ENCODE measurements at places on chromosomes 11 and 22. TPM values are rescaled to one million over a fixed set of nuclear protein-coding genes. Genes with fewer than 3 reads are reported as not detected.

- no peak for DNase-seq
These were observed 82.2 kb upstream of the SEPTIN5 start for GRCh38 chr22:19631899-19632667.

DNA sequence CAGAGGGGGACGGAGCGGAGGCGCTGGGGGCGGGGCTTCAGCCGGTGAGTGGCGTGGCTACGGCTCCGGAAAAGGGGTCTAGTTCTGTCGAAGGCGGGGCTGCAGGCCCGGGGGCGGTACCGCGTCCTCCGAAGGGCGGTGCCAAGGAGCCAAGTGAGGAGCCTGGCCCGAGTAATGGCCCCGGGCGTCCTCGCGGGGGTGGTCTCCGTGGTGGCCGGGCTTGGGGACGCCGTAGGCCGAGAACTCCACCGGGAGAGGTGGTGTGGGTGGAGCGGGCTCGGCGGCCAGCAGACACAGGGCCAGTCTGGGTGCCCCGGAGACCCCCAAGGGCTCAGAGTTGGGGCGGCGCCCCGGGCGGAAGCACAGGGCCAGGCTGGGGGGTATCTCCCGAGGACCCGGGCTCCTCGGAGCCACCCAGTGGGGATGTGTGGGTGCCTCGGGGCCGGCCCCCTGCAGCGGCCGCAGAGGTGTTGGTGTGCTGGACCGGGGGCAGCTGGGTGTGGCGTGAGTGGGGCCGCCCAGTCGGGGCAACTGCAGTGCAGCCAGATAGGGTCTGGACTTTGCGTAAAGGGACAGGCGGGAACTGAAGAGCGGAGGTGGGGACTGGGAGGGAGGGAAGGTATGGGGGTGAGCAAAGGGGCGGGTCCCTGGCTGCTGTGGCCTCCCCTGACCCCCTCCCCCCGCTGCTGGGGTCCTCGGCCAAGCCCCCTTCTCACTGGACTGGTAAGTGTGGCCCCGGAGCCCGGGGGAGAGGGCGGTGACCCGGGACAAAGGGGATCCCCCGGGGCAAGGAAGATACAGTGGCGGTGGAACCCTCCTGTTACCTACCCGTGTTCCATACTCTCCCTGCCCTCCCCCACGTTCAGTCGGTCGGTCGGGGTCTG is 838 bp downstream of the FKBP2 start:
- DNase-seq: peak; percentile 80

NCF4 gene
- not detected for total RNA-seq

- DNase-seq: no peak
These were observed 7.3 kb downstream of the USP47 start for GRCh38 chr11:11848891-11849746.

- DNase-seq: no peak
These were observed 100.0 kb upstream of the B3GAT1 start for GRCh38 chr11:134512061-134512460.

GRCh38 chr11:11427542-11427941 is 74.5 kb upstream of the CSNK2A3 start:
- no peak for DNase-seq

- no peak for DNase-seq
These were observed 86.8 kb downstream of the PRMT3 start for GRCh38 chr11:20474176-20474881.

- DNase-seq: no peak
These were observed 9.9 kb upstream of the AIFM3 start for GRCh38 chr22:20957102-20957682.

ENTHD1 gene
- total RNA-seq: not detected

OR4C12 gene
- not detected for total RNA-seq

GRCh38 chr11:69880826-69881445 is 61.7 kb upstream of the FGF3 start:
- DNase-seq: no peak

DNA sequence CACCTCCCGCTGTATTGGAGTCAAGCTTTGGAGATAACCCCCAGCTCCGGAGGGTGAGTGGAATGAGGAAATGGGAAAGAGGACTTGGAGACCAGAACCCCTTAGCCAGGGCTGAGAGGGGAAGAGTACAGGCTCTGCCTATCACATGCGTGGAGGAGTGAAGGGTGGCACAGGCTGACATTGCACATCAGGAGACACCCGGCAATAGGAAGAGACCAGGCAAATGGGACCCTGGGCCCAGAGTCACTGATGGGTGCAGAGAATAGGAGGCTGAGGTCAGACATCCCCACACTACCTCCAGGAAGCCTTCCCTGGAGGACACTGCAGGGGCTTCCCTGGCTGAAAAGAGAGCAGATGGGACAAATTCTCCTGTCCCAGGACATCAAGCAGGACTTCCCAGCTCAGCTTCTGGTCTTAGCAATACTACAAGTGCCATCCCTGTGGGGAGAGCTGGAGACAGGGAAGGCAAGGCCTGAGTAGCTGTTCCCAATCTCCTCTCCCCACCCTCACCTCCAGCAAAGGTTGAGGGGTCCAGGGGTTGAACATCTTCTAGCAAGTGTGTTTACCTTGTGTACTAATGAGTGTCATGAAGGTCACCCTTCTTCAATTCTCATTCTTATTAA is 160.7 kb downstream of the BUD13 start:
- no peak for DNase-seq

DNA sequence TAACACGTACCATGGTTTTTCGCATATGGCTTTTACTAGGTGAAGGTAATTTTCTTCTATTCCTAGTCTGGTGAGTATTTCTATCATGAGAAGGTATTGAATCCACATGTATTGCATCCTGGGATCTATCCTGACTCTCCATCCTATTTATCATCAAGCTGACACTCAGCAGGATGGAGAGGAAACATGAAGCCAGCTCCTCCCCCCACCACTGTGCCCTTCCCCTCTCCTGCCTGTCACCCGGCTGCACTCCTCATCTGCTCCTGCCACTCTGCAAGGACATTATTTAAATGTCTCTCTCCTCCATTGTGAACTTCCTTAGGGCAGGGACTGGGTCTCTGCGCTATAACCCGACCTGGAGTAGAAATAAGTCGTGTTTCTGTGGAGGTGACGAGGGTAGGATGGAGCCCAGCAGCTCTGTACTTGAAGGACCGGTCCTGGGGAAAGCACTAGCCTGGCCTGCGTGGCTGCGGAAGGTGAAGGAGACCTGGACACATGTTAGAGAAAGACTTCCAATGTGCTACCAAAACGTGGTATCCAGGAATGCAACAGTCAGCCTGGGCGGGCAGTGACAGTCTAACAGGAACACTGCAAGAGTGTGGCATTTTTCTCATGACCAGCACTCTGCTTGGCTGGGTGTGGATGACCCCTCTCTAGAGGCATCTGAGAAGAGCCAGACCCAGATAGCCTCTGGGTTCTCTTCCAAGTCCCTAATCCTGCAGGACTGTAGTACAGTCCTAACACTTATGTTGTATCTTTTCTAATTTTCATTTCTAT is 111.2 kb downstream of the MICAL3 start:
- DNase-seq: no peak

- no peak for DNase-seq
These were observed 64.0 kb upstream of the FIBIN start for GRCh38 chr11:26929806-26930517.

- no peak for DNase-seq
These were observed 17.0 kb downstream of the XRCC6 start for GRCh38 chr22:41638124-41638523.

- DNase-seq: peak; percentile 21
These were observed at the start of gene SAAL1 for GRCh38 chr11:18105802-18106574. Gene SAAL1 (minus strand): TSS chr11:18106082. CDS start chr11:18106041, 41 bp downstream.

RFPL2 gene
- not detected for total RNA-seq

MOV10L1 gene
- total RNA-seq: 0.21 TPM

- no peak for DNase-seq
These were observed 11.0 kb downstream of the MRGPRG start for GRCh38 chr11:3207526-3208189.

- no peak for DNase-seq
These were observed 6.8 kb upstream of the POLR3H start for GRCh38 chr22:41550952-41551491.

- no peak for DNase-seq
These were observed 2.8 kb downstream of the PHF21B start for GRCh38 chr22:45006964-45007390.

DNA sequence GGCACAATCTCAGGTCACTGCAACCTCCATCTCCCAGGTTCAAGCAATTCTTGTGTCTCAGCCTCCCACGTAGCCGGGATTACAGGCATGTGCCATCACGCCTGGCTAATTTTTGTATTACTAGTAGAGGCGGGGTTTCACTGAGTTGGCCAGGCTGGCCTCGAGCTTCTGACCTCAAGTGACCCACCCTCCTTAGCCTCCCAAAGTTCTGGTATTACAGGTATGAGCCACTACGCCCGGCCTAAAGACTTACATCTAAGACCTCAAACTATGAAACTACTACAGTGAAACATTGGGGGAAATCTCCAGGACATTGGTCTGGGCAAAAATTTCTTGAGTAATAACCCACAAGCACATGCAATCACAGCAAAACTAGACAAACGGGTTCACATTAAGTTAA is 13.8 kb upstream of the FAM181B start:
- DNase-seq: peak; percentile 25

GRCh38 chr11:78034623-78035022 is 11.5 kb upstream of the KCTD14 start:
- DNase-seq: no peak

DNA sequence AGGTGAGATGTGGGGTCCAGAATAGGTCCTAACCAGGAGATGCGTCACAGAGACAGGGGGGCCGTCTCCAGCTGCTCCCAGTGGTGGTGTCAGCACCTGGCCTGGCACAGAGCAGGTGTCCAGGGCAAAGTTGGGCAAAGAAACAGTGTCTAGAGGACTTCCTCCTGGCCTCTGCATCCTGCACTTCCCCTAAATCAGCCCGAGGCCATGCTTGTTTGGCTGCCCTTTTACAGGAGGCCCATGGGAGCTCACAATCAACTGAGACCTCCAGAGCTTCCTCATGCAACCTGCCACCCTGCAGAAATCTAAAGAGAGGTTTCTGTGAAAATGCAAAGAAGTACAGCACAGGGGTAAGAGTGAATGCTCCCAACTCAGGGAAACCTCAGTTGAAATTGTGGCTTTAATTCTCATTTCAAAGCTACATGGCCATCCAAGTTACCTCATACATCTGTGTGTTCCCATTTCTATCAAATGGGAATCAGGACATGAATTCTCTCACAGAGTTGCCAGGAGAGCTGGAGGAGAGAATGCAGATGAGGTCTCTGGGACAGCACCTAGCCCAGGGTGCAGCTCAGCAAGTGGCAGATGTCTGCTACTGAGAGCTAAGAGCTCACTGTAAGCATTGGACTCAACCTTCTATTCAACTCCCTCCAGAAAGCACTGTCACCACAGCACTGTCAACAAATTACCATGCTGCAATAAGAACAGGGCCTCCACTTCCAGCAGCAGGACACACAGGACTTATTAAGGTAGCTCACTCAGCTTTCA is 32.6 kb downstream of the TCIRG1 start:
- DNase-seq: no peak

- DNase-seq: no peak
These were observed 34.2 kb downstream of the CCDC81 start for GRCh38 chr11:86408845-86409244.

CSF2RB gene
- total RNA-seq: 1.1 TPM

SPTBN2 gene
- total RNA-seq: 99.9 TPM

- no peak for DNase-seq
These were observed 882 bp upstream of the MAP4K2 start for GRCh38 chr11:64803846-64804345.

DNA sequence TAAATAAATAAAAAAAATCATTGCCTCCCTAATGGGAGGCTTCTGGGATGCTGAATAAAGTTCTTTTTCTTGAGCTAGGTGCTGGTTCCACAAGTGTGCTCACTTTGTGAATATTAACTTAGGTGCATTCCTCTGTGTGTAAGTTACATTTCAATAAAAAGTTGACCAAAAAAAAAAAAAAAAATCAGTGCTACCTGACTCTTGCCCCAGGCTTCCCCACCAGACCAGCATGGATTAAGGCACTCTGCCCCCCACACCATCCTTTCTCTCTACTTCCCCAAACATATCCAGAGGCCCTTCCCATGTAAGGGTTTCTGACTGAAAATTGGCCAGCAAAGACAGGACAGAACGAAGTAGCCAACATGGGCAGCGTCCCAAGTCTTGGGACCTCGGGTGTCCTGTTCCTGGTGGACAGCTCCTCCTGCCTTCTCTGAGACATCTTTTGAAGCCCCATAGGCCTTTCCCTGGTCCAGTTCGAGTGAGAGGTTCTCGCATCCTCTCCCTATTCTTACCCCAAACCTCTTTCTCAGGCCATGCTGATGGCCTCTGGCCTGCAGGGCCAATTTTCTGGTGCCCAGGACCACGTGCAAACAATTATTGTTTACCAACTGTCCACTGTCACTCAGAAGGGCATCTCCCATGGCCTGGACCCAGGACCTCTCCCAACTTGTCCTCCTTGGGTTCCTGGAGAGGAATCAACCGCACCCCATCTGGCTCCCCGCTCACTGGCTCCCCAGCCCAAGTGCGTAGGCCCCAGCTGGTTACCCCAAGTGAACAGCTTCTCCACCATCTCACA is 14.9 kb upstream of the KCTD14 start:
- DNase-seq: no peak

GRCh38 chr11:64764040-64764611 is 4.4 kb upstream of the PYGM start:
- DNase-seq: no peak

DNA sequence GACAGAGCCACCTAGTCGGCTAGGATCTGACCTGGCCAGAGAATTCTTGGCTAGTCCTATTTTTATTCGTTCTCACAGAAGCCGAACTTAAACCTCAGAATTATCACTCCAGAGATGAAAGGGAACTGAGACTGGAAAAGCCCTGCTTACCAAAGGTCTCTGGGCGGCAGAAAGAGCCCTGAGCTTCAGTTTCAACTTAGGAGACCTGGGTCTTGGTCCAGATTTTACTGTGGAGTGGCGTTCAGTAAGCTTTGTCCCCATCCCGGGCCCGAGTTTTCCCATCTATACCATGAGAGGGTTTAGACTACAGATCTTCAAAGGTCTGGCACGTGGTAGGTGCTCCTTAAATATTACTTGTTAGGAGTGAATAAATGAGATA is 516 bp downstream of the NEU3 start:
- no peak for DNase-seq

- no peak for DNase-seq
These were observed 9.7 kb upstream of the BEST1 start for GRCh38 chr11:61940466-61940865.

DNA sequence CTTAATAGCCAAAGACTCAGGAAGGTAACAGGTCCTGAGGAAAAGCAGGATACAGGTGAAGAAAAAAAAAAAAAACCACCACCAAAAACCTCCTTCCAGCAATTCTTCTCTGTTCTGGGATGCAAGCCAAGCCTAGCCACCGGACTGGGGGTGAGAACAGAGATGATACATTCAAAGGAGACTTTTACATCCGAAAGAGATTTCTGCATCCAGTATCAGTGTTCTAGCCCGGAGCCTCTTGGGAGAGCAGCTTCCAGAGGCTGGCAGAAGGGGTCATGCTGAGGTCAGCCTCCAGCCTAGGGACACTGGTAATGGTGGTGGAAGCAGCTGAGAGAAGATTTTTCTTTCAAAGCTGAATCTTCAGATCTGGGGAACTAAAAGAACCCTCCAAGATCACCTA is 76.2 kb downstream of the KCNC1 start:
- no peak for DNase-seq

- no peak for DNase-seq
These were observed 80.5 kb downstream of the TP53I11 start for GRCh38 chr11:44870181-44870580.

SERGEF gene
- 20.5 TPM for total RNA-seq

TH gene
- total RNA-seq: not detected

FERMT3 gene
- 0.25 TPM for total RNA-seq

LRP4 gene
- 9.9 TPM for total RNA-seq

EFEMP2 gene
- 54.1 TPM for total RNA-seq

MS4A13 gene
- total RNA-seq: not detected

- peak; percentile 56 for DNase-seq
These were observed 14.0 kb downstream of the C11orf42 start for GRCh38 chr11:6219359-6219758.
